Retina (tissue), 1 donor: ENCODE measurements at places on chromosomes 7 and 10.

- no peak for DNase-seq
These were observed 120.9 kb upstream of the DIP2C start for GRCh38 chr10:810351-810846.

GRCh38 chr7:71784180-71784579 lies 628.0 kb downstream of the CALN1 start:
- no peak for DNase-seq

- DNase-seq: no peak
These were observed 174.4 kb upstream of the LYZL2 start for GRCh38 chr10:30803892-30804322.

DNA sequence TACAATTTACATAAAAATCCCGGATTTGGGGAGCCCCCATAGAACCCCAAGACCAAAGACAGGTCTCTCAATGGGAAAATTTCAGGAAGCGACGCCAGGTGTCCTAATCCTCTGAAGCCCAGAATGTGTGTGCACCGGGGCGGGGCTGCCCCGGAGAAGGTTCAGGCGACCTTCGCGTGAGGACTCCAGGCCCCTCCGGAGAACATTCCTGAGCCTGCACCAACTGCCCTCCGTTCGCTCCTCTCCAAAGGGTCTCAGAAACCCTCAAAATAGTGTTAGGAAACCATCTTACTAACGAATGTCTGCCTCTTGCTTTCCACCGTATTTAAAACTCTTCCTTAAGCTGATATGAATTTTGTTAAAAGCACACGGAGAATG lies 78.5 kb upstream of the INSIG1 start:
- no peak for DNase-seq

DNA sequence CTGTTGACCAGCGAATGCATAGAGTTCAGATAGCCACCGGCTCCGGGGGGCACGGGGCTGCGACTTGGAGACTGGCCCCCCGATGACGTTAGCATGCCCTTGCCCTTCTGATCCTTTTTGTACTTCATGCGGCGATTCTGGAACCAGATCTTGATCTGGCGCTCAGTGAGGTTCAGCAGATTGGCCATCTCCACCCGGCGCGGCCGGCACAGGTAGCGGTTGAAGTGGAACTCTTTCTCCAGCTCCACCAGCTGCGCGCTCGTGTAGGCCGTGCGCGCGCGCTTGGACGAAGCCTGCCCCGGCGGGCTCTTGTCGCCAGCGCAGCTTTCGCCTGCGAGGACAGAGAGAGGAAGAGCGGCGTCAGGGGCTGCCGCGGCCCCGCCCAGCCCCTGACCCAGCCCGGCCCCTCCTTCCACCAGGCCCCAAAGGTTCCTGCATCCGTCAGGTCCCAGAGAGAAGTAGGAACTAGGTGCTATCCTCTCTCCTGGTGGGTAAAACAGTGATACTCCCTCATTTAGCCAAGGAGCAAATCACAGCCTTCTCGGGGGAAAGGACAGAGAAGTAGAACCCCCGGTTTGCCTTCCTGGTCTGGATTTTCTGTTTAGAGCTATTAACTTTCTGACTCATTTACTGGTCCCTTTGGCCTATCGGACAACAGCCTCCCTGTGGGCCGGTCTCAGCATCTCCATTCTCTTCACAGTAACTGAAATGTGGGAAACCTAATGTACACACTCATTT lies 6.1 kb upstream of the HOXA2 start:
- DNase-seq: no peak

DNA sequence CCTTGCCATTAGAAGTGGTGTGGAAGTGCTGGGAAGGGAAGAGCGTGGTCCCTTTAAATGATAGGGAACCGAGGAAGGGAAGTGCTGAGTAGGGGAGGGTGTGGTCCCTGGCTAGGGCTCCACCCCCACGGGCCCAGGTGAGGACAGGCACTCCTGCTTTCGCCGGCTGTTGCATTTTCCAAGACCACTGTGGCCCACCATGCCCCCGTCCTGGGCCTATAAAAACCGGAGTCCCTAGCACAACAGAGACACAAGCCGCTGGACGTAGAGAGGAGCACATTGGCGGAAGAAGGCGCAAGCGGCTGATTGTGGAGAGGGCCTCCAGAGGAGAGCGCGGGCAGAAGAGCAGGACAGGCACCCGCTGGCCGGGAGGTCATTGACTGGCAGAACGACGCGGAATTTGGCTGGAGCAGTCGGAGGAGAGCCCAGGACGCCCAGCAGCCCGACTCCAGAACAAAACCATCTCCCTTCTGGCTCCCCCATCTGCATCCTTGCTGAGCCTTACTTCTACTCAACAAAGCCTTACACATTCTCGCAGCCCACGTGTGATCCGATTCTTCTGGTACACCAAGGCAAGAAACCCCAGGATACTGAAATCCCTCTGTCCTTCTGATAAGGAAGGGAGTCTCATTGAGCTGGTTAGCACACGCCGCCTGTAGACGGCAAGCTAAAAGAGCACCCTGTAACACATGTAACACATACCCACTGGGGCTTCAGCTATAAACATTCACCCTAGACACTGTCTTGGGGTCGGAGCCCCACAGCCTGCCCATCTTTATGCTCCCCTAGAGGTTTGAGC lies 146.2 kb upstream of the LYZL1 start:
- DNase-seq: no peak

GRCh38 chr10:57420881-57421280 lies 846.8 kb downstream of the IPMK start:
- no peak for DNase-seq

GRCh38 chr7:74544706-74545469 lies 91.2 kb downstream of the GTF2IRD1 start:
- DNase-seq: no peak

GRCh38 chr10:3661271-3661670 lies 123.7 kb downstream of the KLF6 start:
- DNase-seq: no peak

GRCh38 chr10:132417957-132418441 lies 21.0 kb downstream of the PWWP2B start:
- no peak for DNase-seq

- DNase-seq: no peak
These were observed 1.1 kb upstream of the SFXN4 start for GRCh38 chr10:119166564-119166963.

DNA sequence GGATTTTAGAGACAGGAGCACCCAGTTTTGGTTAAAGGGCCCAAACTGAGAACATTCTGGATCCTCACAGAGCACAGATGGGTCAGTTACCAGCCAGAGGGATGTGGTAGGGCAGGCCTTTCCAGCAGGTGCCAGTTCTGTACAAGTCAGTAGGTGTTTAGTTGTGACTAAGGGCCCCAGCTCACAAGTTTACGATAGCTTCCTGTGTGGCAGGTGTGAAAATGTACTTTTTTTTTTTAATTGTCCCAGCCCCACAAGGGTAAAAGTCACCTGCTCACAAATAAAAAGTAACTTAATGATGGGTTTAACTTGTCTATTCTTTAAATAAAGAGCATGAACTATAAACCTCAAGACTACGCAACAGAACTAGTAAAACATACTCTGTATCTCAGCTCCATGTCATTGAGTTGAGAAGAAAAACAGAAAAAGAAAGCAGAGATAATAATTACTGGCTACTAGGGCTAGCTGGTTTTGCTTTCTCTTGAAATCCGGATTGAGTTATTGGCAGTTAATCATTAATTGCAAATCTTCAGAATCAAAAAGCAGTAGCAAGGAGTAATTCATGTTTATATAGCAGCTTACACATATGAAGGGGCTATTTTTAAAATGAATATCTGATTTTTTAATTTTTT lies 15.4 kb downstream of the NFE2L3 start:
- no peak for DNase-seq

DNA sequence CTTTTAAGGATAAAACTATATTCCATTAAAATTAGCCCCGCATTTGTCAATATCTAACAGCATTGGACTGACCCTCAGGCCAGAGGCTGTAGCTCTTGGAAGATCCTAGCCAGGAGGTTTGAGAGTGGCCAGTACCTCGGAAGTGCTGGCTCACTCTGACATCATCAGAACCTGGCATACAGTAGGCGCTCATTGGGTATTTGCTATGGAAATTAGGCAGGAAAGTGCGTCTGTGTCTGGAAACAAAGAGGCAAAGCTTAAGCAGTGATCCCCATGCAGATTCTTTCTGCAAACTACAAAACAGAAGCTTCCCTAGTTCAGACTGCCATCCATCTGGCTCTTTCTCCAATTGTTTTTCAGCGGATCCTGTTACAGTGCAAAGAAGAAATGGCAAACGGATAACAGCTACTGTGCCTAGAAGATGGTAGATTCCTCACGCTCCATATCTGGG lies 1.7 kb upstream of the PRKCQ start:
- no peak for DNase-seq

GRCh38 chr7:123738356-123738755 lies 10.4 kb downstream of the WASL start:
- DNase-seq: no peak

GRCh38 chr10:11874568-11875493 lies 51.7 kb downstream of the PROSER2 start:
- peak; percentile 92 for DNase-seq

- no peak for DNase-seq
These were observed 173.5 kb downstream of the MLLT10 start for GRCh38 chr10:21707498-21707897.

GRCh38 chr10:102476466-102477141 lies 25.3 kb upstream of the C10orf95 start:
- no peak for DNase-seq

DNA sequence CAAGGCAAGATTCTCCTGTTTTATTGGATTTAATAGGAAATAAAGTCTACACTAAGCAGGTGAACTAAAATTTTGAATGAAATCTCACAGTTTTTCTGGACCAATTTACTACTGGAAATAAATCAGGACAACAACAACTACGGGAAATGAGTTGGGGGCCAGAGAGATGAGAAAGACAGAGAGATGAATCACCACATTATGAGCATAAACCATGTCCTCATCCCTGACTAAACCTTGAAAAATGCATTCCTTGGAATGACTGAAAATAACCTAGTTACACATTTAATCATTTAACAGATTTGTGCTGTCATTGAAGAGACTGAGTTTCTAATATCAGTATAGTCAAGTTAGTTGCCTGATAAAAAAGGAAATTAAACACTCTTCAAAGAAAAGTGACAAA lies 608.4 kb upstream of the KCND2 start:
- no peak for DNase-seq
